ENCODE measurements at places on chromosomes 5 and 9.
A peak's percentile ranks its signal among the peaks of the same experiment; 100 is the strongest.

GRCh38 chr5:38104497-38105230, 153.7 kb upstream of the EGFLAM start:
- DNase-seq, result no peak

DNA sequence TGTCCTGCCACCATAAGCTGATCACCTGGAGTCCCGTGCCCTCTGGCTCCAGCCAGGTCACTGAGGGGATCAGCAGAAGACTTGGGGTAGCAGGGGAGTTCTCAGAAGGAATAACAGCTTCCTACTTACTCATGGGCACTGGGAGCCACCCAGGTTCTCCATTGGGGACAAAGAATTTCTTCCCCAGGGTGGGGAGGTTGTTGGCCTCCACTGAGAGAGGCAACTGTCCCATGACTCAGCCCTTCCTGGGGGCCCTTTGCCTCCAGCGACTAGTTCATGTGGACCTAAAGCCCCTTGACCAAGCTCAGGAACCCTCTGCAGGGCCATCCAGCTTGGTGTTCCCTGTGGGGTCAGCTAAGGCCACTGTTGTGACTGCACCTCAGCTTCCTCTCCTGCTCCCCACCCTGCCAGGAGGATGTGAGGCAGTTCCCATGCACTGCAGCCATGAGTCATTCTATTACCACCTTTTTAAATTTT, 175.0 kb downstream of the AUH start:
- DNase-seq, result no peak

DNA sequence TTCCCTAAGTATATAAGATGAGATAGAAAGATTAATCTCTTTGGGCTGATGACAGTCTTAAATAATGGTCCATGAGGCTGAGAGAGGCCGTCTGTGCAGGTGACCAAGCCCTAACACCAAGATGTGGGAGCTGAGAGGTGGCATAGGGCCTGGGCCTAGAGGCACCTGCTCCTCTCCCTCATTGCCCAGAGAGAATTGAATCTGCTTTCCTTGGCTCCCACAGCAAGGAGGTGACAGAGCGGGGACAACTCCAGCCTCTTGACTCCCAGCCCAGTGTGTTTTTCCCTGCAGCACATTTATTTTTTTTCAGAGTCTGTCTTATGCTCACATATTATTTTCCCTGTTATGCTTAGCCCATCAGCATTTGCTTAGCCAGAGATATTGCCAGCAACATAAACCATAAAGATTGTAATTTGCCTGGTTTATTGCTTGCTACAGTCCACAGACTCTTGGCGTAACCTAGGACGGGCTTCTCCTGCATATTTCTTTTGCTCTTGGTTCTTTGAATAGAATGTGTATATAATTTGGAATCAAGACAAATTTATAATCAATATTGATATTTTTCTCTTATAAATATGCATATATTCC, 105.6 kb downstream of the NTRK2 start:
- DNase-seq, result no peak

GRCh38 chr9:107669422-107669821, 179.9 kb upstream of the KLF4 start:
- no peak for DNase-seq

- no peak for DNase-seq
Measured at GRCh38 chr5:31396611-31397295, 135.1 kb downstream of the DROSHA start.

DNA sequence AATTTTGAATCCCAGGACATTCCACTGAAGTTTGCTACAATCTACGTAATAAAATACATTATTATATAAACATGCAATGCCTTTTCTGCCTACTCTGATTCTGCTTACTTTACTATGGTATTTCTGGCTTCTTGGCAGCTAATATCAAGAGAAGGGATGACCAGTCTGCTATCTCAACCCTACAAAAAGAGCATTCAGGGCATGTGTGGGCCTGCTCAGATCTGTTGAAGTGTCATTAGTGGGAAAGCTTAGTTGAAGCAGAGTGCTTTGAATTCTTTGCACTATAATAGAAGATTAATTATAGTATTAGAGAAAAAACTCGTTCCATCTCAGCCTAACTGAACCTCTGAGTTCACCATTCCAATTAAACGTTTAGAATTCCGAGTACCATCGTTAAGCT, 339.5 kb upstream of the ISL1 start:
- DNase-seq, result no peak

DNA sequence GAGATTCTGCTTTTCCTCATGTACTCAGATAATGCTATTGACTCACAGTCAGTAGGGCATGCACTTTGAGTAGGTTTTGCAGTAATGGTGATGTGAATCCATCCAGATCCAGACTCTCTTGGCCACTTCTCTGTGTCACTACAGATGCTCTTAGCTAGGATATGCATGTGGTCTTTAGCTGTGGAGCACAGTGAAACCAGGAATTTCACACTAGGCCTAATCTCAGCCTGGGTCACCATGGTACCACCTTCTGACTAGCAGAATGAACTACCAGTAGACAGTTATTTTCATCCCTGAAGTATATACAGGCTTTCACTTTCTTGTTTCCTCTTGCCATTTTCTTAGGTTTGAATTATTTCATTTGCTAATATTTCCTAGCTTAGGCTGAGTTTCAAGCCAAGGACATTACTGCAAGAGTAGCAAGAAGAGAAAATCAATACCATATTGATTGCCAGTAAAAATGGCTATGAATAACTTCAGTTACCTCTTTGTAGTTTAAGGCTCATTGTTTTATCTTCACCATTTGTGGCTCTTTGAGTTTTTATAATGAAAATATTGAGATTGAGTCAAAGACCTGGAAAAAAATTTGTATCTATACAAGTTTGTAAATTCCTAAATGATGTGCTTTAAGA, 28.4 kb upstream of the CSNK1G3 start:
- no peak for DNase-seq

DNA sequence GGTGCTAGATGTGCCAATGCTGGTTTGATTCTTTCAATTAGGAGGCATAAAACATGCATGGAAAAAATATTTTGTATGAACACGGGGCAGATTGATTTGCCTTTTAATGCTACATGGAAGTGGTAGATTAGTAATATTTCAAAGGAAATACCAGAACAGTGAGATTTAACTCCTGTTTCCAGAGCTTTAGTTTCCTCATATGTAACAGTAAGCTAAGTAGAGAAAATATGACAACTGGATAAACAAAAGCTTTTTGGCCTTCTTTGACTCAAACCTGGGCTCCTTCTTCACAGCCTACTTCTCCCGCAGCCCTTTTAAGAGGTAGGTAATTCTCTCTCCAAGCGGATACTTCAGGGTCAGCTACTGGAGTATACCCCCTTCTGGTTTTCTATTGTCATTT, 254.2 kb upstream of the TRPC7 start:
- no peak for DNase-seq

GRCh38 chr5:53406630-53407316, 73.7 kb upstream of the FST start:
- no peak for DNase-seq

GRCh38 chr9:12878351-12878978, 103.6 kb downstream of the LURAP1L start:
- no peak for DNase-seq

- no peak for DNase-seq
Measured at GRCh38 chr5:107387526-107388140, 283.1 kb downstream of the EFNA5 start.

DNA sequence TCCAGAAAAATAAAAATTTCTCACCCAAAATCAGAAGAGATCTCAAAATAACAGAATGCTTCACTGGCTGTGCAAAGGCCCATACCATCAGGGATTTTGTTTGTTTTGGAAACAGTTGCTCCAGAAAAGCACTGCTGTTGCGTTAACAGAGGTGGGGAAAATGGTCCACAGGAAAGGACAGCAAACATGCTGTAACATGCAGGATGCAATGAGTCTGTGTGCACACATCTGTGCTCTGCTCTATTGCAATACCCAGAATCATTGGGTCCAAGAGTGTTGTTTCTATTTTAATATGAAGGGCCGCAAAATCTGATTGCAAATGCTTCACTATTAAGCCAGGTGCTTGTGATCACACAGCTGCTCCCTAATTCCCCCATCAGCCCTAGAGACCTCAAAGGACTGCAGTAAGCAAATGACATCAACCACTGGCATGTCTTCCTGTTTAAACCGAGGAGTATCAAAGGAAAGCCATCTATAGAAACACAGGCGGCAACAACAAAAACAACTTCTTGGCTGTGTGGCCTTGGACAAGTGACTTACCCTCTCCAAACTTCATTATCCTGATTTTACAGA, 141.0 kb downstream of the DCP2 start:
- DNase-seq, result no peak

GRCh38 chr9:131776473-131776872, 36.6 kb upstream of the RAPGEF1 start:
- DNase-seq, result no peak

DNA sequence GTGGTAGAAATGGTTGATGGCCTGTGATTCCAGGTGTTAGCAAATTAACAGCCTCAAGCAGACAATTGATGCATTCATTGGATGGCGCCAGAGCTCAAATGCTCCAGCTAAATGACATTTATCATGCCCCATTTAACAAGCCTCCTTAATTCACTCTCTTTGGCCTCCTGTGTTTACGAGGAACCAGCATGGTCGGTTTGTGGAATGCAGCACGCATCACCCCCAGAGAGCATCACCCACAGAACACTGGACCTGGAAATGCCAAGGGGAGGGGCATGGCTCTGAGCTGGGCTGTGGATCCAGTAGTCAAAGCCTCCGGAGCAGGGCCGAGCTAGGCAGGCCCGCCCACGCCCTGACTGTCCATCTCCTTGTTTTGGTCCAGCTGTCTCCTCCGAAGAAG, 434.0 kb downstream of the GADD45G start:
- peak; percentile 60 for DNase-seq

- DNase-seq, result no peak
Measured at GRCh38 chr9:31574006-31574765, 810.3 kb upstream of the ACO1 start.

GRCh38 chr9:93713716-93714115, 137.3 kb downstream of the PHF2 start:
- no peak for DNase-seq

- DNase-seq, result no peak
Measured at GRCh38 chr5:5658889-5659465, 236.5 kb downstream of the ICE1 start.

GRCh38 chr5:37834542-37835379, 5.1 kb downstream of the GDNF start:
- DNase-seq, result no peak

DNA sequence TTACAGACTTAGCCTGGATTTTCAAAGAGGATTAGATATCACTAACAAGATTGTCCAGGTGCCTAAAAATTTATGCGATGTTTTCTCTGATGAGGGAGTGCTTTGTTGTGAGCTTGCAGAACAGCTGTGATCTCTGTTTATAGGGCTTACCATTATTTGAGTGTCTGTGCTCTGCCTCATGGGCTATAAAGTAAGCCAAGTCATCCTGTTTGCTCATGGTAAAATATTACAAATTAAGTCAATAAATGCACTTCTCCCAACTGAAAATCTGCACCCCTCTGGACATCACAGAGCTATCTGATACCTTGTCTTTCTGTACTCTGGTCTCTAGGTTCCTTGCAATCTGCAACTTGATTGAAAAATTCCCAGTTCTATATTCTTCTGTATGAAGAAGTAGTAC, 293.4 kb upstream of the ACTBL2 start:
- no peak for DNase-seq

- DNase-seq, result no peak
Measured at GRCh38 chr5:175922192-175922885, 45.8 kb downstream of the THOC3 start.

- no peak for DNase-seq
Measured at GRCh38 chr5:62029303-62029702, 276.7 kb upstream of the KIF2A start.

DNA sequence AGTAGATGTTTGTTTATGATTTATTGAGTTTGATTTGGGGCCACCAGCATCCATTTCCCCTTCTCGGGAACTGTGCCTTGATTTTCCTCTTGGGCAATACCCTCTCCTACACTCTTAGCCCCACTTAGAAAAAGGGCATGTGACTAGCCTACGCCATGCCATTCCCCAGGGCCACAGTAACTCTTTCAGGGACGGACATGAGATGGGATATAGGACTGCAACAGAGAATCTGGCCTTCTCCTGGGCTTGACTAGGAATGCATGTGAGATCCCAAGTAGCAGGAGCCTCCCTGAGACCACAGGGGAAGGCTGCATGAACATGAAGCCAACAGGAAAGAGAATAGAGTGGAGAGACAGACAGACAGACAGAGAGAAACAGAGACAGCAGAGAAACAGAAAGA, 30.7 kb upstream of the SPARC start:
- no peak for DNase-seq

DNA sequence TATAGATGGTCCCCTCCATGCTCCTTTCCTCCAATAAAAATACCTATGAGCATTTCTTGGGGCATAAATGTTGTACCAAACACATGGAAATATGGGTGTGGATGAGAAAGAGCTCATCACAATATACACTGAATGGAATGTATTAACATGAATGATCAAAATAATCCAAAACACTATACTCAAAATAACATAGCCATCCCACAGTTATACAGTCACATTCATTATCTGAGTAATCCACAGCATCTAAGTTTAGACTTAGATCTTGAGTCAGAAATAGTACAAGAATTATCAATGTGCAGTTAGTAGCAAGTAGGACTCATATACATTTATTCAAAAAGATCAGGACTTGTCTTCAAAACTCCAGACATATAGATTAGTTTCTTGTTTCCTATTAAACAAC, 175.2 kb upstream of the NREP start:
- no peak for DNase-seq

GRCh38 chr5:6822556-6823343, 109.5 kb downstream of the TENT4A start:
- DNase-seq, result no peak

DNA sequence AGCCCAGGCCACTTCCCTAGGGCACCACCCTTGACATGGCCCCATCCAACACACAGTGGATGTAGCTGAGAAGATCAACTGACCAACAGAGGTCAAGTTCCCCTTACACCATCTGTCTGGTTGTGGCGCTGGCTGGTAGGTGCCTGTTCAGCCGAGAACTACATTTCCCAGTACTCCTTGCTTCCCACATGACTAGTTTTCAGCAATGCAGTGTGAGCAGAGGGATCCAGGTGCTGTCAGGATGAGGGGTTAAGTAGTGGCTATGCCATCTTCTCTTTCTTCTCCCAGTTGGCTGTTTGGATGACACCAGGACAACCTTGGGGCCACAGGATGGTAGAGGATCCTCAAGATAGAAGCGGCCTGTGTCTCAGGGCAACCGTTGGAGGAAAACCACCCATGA, 48.6 kb upstream of the SH3PXD2B start:
- no peak for DNase-seq

DNA sequence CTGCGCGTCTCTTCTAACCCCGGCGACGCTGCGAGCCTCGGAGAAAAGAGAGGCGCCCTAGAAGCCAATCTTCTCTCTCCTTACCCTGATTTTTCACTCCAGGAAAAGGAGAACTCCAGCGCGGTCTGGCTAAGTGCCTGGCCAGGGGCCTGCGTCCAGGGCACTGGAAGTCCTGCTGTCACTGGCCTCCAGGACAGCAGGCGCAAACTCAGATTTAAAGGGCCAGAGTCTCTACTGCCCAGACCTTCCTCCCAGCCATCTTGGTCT, 553 bp upstream of the FOXB2 start:
- DNase-seq, result no peak

DNA sequence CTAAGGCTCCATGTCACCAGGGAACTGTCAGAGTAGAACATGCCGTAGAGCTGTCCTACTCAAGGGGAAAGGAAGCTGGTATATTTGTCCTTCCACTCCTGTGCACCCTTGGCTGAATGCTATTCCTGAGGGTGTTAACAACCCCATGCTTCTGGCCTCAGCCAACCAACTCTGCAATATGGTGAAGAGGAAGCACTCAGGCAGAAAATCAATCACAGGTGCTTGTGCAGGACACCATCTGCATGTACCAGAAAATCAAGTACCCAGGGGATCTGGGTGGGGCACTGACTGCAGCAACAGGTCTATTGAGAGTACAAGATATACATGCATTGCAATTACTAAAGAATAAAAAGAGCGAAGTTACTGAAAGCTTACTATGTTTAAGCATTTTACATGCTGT, 51.4 kb upstream of the NEK6 start:
- peak; percentile 42 for DNase-seq

Measured in NCI-H1436 treated with DMSO at 0.1 percent for 48 hours (cell line).